Stimulated activated CD8-positive, alpha-beta memory T cell treated with anti-CD3 and anti-CD28 coated beads, Interleukin-4, amount 100 ng/mL, for 4 hours (primary cell): ENCODE measurements at places on chromosomes 6 and 20.

- DNase-seq: no peak
Observed at GRCh38 chr20:63132715-63133471, 83.0 kb downstream of the YTHDF1 start.

- DNase-seq: no peak
Observed at GRCh38 chr6:170199716-170200115, 91.2 kb downstream of the DLL1 start.

GRCh38 chr6:127538750-127539264, 19.7 kb upstream of the MTCL3 start:
- no peak for DNase-seq

GRCh38 chr6:90537723-90538258, 49.1 kb downstream of the MAP3K7 start:
- no peak for DNase-seq

- no peak for DNase-seq
Observed at GRCh38 chr20:13744352-13744751, 40.4 kb downstream of the ESF1 start.

GRCh38 chr20:6355754-6356451, 233.1 kb upstream of the FERMT1 start:
- DNase-seq: no peak
